T-helper 17 cell (primary cell): ENCODE measurements at places on chromosomes 3 and 15. TPM values are rescaled to one million over a fixed set of nuclear protein-coding genes. Genes with fewer than 3 reads are reported as not detected.

Gene RTP4
- total RNA-seq = 1.7 TPM

DNA sequence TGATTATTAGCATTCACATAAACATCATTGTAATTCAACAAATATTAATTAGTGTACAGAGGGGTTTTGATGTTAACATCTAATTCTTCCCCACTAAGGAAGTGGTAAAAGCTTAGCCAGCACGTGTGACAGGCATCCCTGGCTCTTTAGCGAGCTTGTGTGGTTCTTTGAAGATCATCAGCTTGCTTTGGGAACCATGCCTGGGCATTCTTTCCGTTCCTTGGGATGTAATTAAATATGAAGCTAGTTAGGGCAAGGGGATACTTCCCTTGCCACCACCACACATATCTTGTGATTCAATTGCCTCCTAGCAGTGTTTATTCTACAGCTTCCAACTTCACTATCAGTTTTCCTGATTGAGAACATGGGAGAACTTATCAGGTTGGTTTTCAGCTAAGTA lies 246.5 kb downstream of the MYRIP start:
- no peak overlapping the region for H3K27ac ChIP-seq
- DNase-seq = no peak
- no peaks in the 10 kb centered on the region for H3K4me1 ChIP-seq
- no peaks in the 10 kb centered on the region for H3K27me3 ChIP-seq

Gene STRA6
- not detected for total RNA-seq

GRCh38 chr15:59303633-59304032 lies 69.0 kb downstream of the MYO1E start:
- H3K36me3 ChIP-seq = no peaks in the 10 kb centered on the region
- no peaks in the 10 kb centered on the region for H3K27me3 ChIP-seq
- H3K27ac ChIP-seq = no peak overlapping the region
- DNase-seq = no peak
- H3K4me3 ChIP-seq = no peak overlapping the region

DNA sequence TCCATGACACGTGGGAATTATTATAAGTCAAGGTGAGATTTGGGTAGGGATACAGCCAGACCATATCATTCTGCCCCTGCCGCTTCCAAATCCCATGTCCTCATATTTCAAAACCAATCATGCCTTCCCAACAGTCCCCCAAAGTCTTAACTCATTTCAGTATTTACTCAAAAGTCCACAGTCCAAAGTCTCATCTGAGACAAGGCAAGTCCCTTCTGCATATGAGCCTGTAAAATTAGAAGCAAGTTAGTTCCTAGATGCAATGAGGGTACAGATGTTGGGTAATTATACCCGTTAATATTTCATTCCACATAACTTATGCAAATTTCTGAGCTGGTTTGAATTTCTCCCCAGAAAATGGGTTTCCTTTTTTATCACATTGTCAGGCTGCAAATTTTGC lies 47.7 kb downstream of the RNF111 start:
- peaks cover 28% of the 10 kb centered on the region for H3K4me1 ChIP-seq
- no peak overlapping the region for H3K4me3 ChIP-seq
- no peaks in the 10 kb centered on the region for H3K27me3 ChIP-seq
- H3K27ac ChIP-seq = no peak overlapping the region
- peaks cover 12% of the 10 kb centered on the region for H3K36me3 ChIP-seq

- H3K36me3 ChIP-seq = no peaks in the 10 kb centered on the region
- peaks cover 35% of the 10 kb centered on the region for H3K27me3 ChIP-seq
- no peak for DNase-seq
- no peak overlapping the region for H3K4me3 ChIP-seq
Observed at GRCh38 chr3:14911651-14912050, 35.7 kb upstream of the NR2C2 start.

Gene TMEM266
- total RNA-seq = not detected

GRCh38 chr15:63107895-63108546 lies 13.6 kb upstream of the LACTB start:
- no peak overlapping the region for H3K4me3 ChIP-seq
- H3K27me3 ChIP-seq = peaks cover 43% of the 10 kb centered on the region
- H3K4me1 ChIP-seq = peaks cover 2% of the 10 kb centered on the region
- no peak for DNase-seq
- no peak overlapping the region for H3K27ac ChIP-seq

GRCh38 chr15:89521605-89522004 lies 25.2 kb upstream of the RHCG start:
- H3K36me3 ChIP-seq = no peaks in the 10 kb centered on the region
- no peak overlapping the region for H3K27ac ChIP-seq
- no peak for DNase-seq
- H3K4me3 ChIP-seq = no peak overlapping the region
- H3K4me1 ChIP-seq = no peaks in the 10 kb centered on the region

Gene ANKUB1
- not detected for total RNA-seq

DNA sequence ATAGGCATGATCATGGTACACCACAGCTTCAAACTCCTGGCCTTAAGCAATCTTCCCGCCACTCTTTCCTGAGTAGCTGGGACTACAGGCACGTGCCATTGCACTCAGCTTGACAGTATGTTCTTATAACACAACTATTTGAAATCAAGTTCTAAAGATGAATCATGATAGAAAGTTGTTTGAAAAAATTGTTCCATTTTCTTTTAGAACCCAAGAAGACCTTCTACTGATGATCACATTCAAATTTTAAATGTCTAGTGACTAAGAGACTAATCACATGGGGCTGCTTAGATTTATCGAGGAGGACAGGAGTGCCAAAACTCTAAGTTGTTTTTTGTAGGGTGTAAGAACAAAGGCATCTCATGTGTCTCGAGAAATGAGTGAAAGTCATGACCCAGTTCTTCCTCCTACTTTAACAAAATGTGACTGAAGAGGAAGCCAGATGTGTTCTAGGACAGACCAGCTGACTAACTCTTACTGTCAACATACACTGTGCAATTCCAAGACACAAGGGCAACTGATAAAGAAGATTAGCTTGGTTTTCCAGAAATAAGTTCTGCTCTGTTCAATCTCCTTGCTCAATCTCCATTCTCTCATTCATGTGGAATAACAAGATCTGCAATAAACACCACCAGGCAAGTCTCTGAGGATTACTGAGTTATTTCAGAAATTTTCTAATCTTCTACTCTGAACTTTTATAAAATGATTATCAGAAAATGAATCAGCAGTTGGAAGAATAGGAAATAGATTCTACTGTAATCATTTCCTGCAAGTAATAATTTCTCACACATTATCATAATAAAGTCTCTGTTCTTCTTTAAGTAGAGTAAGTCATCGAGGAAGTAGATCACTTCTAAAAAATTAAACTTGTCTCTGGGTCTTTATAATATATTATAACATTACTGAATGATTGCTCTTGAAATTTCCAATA lies 122.6 kb upstream of the CCNL1 start:
- DNase-seq = no peak
- H3K27me3 ChIP-seq = no peaks in the 10 kb centered on the region
- H3K27ac ChIP-seq = no peak overlapping the region

DNA sequence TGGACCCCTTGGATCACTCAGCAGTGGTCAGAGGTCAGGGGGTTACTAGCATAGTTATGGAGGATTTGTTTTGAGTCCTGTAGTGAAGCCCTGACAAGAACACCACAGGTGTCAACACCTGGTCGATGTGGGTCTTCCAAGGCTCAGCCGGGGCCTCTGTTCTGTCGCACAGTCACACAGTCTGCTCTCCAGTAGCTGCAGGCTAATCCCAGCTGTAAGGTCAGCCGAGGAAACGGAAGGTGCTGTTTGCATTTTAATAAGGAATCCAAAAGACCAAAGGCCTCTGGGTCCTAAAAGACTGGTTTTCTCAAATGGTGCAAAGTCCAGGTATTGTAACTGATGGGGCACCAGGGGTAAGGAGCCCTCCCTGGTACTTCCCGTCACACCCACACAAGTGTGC lies 71.7 kb downstream of the RPLP1 start:
- H3K36me3 ChIP-seq = no peaks in the 10 kb centered on the region
- no peak overlapping the region for H3K27ac ChIP-seq
- peaks cover 17% of the 10 kb centered on the region for H3K27me3 ChIP-seq
- no peak for DNase-seq
- no peaks in the 10 kb centered on the region for H3K4me1 ChIP-seq
- H3K4me3 ChIP-seq = no peak overlapping the region

- DNase-seq = no peak
- no peaks in the 10 kb centered on the region for H3K4me1 ChIP-seq
- no peak overlapping the region for H3K4me3 ChIP-seq
- no peak overlapping the region for H3K27ac ChIP-seq
Observed at GRCh38 chr3:185753354-185753753, 71.5 kb downstream of the IGF2BP2 start.

DNA sequence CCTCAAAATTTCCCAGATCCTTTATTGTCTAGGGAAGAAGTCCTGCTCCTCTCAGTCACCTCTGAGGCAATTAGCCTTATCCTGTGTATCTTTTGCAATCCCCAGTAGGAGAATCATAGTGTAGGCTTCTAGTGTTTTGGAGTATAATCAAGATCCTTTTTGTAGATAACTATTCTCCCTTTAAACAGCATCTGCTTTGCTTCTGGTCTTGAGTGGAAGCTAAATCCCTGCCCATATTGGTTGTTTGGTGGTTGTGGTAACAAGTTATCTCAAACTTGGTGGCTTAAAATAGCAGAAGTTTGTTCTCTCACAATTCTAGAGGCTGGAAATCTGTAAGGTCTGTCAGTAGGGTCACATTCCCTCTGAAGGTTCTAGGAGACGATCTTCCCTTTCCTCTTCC lies 217.5 kb upstream of the RASGRP1 start:
- H3K4me3 ChIP-seq = no peak overlapping the region
- H3K27me3 ChIP-seq = peaks cover 13% of the 10 kb centered on the region
- no peak overlapping the region for H3K27ac ChIP-seq
- H3K4me1 ChIP-seq = no peaks in the 10 kb centered on the region
- H3K36me3 ChIP-seq = peaks cover 3% of the 10 kb centered on the region
- DNase-seq = no peak

- H3K36me3 ChIP-seq = no peaks in the 10 kb centered on the region
- DNase-seq = no peak
- no peak overlapping the region for H3K4me3 ChIP-seq
- no peaks in the 10 kb centered on the region for H3K27me3 ChIP-seq
- H3K27ac ChIP-seq = no peak overlapping the region
Observed at GRCh38 chr3:60703956-60704736, 547.1 kb downstream of the FHIT start.
